ENCODE measurements at places on chromosomes 5 and 9.

GRCh38 chr5:178364326-178364675 lies 131.7 kb upstream of the PHYKPL start:
- DNase-seq, result no peak

GRCh38 chr5:167485061-167485774 lies 806.2 kb upstream of the WWC1 start:
- no peak for DNase-seq

DNA sequence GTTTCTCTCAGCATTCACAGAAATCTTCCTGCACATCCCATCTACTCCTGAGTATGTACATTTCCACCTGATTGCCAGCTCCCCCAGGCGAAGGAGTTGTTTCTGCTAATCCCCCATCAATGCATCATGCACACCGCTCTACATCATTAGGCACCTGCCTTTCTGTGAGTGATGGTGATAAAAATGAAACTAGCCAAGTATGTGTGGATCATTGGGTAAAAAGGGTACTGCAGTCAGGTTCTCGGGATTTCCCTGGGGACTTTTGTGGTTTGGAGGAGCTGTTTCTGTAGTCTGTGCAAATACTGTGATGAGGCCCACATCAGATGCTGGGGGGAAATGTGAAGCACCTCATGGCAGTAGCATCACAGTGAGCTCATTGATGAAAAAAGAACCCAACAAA lies 30.4 kb downstream of the CAMK4 start:
- peak; percentile 69 for DNase-seq

DNA sequence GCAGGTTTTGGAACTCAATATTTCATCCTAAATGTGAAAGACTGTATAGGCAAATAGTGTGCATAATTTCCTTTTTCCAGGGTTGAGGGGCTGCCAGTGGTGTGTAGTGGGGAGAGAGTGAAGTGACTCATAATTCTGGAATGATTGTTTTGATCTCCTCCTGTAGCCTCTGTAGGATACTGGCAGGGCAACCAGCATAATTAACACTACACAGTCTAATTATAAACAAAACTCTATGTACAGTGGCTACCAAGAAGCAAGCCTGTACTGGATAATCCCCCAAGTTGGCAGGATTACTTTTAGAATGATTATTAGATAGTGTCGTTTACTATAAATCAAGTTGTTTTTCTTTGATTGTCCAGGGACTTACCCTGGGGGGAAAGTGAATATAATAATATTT lies 32.2 kb downstream of the LNPEP start:
- DNase-seq, result no peak

- peak; percentile 44 for DNase-seq
Measured at GRCh38 chr5:157511651-157512644, 51.9 kb downstream of the NIPAL4 start.

All from stimulated activated CD4-positive, alpha-beta T cell treated with anti-CD3 and anti-CD28 coated beads, Interleukin-2, amount 100 ng/mL, for 24 hours (primary cell).